ENCODE measurements at places on chromosomes 13 and 19.

- DNase-seq = no peak
Observed at GRCh38 chr13:25874064-25874737, 177.6 kb downstream of the SHISA2 start.

DNA sequence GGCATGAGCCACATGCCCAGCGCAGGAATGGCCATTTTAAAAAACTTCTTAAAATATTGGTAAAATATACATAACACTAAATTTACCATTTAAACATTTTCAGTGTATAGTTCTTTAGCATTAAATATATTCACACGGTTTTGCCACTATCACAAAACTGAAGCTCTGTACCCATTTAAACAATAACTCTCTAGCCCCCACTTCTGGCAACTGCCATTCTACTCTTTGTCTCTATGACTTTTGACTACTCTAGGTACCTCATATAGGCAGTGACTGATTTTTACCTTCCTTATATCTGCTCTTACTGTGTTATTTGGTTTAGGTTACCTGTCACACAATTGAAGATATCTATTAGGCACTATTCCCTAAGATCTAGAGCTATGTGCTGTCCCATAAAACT is 2.3 kb upstream of the KBTBD7 start:
- no peak for DNase-seq

DNA sequence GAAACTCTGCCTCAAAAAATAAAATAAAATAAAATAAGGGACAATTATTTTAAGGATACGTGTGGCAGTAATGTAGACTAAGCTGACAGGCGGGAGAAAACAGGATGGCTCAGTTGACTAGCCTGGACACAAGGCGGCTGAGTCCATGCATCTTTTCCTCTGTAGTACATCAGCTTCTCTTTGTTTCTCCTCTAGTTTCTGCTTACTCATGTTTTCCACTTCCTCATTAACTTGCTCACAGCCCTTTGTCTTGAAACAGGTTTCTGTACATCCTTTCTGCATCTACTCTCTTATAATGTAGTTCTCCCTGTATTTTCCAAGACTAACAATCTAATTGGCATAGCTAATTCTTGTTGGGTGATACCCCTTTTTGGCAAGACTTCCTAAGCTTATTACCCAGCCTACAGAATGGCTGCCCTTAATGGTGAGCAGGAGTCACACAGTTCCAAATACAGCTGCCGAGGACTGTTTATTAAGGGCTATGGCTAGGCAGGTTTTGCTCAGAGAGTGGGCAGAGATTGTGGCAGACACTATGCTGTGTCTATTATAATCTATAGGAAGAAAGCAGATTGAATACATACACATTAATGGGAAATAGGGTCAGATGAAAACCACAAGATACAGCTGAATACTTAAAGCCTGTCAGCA is 58.7 kb upstream of the KLF5 start:
- DNase-seq = no peak

- no peak for DNase-seq
Observed at GRCh38 chr13:29791997-29792780, 58.2 kb downstream of the UBL3 start.

DNA sequence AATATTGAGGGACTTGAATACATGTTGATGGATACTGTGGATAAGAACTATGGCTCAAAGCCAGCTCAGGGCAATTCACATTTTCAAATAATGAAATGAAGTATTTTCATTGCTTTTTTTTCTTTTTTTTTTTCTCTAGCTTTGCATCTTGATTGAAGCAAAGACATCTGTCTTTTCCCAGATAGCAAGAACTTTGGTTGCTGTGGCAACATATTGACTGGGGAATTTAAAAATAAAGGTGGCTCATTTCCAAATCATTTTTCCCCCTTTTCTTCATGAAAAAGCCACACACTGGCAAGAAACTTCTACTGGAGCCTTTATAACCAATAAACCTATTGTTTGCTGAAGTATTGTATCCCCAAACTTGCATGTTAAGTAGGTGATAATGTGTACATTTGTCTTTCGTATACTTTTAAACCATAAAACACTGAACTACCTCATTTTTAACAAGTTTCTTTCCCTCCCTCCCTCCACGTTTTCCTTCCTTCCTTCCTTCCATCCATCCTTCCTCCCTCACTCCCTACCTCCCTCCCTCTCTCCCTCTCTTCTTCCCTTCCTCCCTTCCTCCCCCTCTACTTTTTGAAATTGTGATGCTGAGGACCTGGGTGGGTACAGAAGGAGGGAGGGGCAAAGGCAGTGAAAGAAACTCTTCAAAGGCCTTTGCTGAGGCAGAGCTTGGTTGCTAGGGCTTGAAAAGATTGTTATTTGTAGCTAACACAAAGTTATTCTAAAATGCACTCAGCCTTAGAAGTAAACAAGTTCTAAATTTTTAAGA is 343.5 kb upstream of the SPRY2 start:
- DNase-seq = no peak

DNA sequence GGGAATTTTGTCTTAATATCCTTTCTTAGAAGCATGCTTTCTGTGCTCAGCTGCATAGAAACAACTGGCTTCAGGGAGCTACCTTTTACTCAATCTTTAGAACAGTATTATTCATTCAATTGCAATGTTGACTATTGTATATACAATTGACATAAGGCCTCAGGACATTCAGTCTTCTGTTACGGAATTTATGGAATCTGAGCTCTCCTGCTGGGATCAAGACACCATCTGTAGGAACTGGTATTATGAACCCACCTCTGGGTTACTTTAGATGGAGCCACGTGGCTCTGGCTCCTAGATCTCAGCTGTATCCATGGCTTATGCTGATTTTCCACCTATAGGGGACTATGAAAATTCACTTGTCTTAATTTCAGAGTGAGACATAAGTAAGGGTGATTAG is 716.2 kb upstream of the GPC6 start:
- DNase-seq = no peak

Data from activated CD8-positive, alpha-beta T cell treated with anti-CD3 and anti-CD28 coated beads, Interleukin-2, amount 10 ng/mL, durations not matched to agents 7 days and 5 days (primary cell).